Kasumi-1 (cell line): ENCODE measurements at places on chromosomes 5 and 9.
A peak's percentile ranks its signal among the peaks of the same experiment; 100 is the strongest.

- no peak for DNase-seq
These were observed 85.7 kb downstream of the ALDH7A1 start for GRCh38 chr5:126509339-126509738.

DNA sequence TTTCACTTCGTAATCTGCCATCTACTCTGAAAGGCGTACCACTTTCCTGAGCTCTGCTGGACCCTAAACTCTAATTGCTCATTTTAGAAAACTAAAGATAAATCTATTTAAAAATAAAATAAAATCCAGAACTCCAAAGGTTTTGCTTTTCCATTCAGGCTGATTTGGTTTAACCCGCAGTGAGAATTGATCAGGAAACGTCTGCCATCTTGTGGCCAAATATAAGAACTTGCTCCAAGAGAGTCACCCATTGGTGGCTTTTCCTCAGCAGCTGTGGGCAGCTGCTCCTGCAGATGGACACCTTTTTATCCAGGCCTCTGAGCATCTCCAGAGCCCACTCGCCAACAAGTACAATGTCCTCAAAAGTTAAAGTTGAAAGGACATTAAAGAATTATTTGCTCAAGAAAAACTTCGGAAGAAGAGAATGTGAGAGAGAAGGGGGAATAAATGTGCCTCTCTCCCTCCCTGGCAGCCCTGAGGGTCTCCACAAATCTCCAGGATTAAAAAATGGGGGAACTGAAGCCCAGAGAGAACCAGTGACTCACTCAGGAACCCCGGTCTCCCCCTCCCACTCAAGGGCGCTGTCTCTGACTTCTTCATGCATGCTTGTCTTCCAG, 4.1 kb downstream of the SAXO1 start:
- DNase-seq, result peak; percentile 38

- no peak for DNase-seq
These were observed 76.2 kb downstream of the STK10 start for GRCh38 chr5:172111852-172112225.

DNA sequence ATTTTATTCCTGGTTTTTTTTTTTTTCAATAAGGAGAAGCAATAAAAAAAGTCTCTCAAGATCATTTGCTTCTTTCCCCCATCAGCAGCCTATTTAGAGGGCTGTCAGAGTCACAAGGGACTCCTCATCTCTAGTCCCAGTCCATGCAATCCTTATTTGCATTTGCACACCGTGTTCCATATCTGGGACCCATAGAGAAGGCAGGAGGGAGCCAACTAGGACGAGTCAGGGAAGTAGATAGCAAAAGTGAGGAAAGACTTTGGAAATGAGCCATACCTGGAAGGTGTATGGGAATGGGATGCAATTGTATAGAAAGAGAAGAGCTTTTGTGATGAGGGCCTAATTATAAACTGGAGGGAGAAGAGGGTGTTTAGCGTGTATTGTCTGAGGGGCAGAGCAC, 160.0 kb downstream of the PIK3R1 start:
- no peak for DNase-seq

GRCh38 chr5:142568996-142569335, 116.9 kb downstream of the FGF1 start:
- DNase-seq, result no peak

DNA sequence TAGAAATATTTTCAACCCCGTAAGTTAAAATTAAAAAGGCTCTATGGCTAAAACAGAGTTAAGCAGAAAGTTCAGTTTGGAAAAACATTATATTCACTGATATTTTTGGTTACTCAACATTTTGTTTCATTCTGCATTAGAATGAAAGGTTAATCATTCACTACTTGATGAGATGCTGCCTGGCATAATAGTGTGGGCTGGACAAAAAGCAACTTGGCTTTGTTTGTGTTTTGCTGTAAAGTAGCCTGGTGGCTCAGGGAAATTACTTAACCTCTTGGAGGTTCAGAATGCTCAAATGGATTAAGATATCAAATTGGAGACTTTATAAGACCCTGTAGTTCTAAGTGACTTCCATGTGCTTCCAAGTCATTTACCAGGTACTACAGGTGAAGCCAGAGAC, 367.4 kb upstream of the TRPC7 start:
- no peak for DNase-seq
